ENCODE measurements at places on chromosomes 7 and 10. TPM values are rescaled to one million over a fixed set of nuclear protein-coding genes. Genes with fewer than 3 reads are reported as not detected.

DNA sequence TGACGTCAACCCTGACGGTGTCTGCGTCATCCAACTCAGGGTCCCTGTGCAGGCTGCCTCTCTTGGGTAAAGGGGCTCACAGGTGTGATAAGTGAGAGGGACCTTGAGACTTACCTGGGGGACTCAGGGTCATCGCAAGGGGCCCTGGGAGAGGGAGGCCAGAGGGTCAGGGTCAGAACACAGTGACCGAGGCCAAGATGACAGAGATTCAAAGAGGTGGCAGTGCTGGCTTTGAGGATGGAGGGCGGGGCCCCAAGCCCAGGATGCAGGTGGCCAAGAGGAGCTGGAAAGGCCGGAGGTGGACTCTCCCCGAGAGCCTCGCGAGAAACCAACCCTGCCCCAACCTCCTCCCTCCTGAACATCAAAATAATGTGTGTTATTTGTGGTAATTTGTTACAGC is 165.2 kb upstream of the PPP2R2D start:
- DNase-seq = no peak

- DNase-seq = peak; percentile 20
Measured at GRCh38 chr7:108348913-108349312, 107.3 kb downstream of the NRCAM start.

GIMAP6 gene
- total RNA-seq = 231 TPM

DNA sequence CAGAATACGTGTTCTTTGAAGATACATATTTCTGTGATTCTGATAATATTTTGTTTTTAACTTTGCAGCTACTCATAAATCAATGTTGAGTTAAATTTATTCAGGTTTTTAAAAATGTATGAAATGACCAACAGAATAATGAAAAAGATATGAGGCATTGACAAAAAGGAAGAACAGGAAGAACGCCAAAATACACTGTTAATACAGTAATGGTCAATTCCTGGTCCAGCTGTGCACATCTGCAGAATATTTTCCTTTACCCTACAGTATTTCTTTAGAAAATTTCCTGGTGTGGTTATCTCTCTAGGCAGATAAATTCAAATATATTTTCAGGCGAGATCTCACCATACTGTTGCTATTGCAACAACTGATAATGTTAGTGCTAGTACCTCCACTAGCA is 203.2 kb upstream of the DGKB start:
- DNase-seq = no peak

- no peak for DNase-seq
Measured at GRCh38 chr10:76037531-76038155, 606.2 kb downstream of the LRMDA start.

CDNF gene
- 0.11 TPM for total RNA-seq

GRCh38 chr10:14409247-14409646 is 78.5 kb upstream of the FRMD4A start:
- no peak for DNase-seq

DNA sequence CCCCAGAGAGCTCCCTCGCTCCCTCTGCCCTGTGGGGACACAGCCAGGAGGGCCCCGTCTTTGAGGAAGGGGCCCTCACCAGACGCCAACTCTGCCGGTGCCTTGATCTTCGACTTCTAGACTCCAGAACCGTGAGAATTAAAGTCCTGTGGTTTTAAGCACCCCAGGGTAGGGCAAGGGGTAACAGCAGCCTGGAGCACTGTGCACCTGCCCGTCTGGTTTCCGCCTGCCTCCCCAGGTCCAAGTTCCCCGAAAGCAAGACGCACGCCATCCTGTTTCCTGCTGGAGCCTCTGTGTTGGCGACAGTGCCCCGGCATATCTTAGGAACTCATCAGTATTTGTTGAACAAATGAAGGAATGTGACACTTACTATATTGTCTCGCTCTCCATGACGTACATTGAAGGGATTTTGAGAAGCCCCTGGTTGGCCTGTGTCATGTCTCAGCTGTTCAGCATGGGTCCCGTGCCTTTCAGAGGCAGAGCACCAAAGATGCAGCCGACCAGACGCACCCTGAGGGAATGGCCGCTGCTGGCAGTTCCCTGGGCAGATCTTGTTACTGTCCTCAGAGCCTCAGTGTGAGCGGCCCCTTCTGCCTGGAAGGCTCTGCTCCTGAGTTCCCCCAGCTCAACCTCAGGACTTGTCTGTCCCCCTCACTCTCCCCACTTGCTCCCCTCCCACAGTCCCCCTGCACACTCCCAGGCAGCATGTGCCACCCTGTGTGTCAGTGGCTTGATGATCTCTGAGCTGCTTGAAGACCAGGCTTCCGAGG is 226.2 kb downstream of the TCERG1L start:
- DNase-seq = no peak

- no peak for DNase-seq
Measured at GRCh38 chr10:89857431-89858042, 156.1 kb downstream of the KIF20B start.

DNA sequence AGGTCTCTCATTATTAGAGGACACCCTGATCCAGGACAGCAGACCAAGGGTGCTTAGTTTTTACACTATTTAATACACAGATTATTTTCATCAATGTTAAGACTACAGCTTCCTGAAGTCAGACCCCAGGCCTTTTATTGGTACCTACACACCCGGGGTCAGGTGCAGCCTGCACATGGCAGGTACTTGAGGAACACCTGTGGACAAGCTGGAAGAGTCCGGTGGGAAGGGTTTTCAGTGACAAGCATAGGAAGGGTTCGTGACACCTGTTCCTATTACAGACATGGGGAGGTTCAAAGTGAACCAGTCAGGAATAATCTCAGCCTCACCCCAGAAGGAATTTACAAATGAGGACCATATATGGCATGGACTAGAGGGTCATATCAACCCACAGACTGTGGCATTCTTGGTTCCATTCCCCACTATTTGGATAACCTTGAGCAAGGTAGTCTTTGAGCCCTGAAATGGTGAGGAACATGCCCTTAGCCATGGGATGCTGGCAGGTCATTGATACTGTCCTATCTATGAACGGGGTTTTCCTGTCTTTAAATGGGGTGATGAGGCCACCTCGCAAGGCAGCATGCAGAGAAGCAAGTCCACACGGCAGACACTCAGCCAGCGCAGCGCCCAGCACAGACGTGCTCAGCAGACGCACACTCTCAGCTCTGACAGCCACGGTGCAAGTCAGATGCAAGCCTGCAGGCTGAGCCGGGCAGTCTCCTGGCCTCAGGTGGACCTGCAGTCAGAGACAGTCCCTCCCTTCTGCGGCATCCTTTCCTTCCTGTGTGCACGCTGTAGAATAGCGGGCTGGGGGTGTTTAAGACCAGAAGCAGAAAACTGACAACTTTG is 624.9 kb downstream of the PTPRN2 start:
- no peak for DNase-seq

- DNase-seq = no peak
Measured at GRCh38 chr7:12493407-12493806, 77.1 kb upstream of the SCIN start.

ZNF518A gene
- total RNA-seq = 7.3 TPM

- no peak for DNase-seq
Measured at GRCh38 chr7:5469375-5470166, 45.9 kb upstream of the TNRC18 start.

- DNase-seq = no peak
Measured at GRCh38 chr7:33039257-33039902, 23.2 kb downstream of the NT5C3A start.

DNA sequence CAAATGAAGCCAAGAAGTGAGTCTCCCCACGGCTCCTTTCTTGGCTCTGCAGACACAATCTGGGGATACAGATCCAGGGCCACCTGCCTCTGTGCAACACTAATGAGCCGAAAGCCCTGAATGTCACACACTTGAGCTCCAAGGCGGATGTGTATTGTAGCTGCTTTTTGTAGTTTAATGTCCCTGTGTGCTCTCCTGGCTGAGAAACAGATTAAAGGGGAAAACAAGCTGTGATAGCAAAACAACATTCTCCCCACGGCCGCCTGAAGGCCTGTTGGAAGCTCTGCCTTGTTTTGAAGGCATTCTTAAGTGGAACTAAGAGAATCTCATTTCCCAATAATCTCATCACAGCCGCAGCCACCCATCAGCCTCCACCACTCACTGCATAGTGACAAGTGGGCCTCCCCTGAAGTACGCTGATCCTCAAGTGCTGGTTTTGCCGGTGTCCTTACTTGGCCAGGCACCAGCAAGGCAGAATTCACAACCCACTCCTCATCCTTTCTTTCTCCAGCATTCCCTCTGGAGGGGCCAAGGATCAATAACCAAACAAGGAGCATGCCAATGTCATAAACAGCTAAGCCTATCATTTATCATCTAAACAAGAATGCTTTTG is 44.4 kb upstream of the AMPH start:
- no peak for DNase-seq

DNA sequence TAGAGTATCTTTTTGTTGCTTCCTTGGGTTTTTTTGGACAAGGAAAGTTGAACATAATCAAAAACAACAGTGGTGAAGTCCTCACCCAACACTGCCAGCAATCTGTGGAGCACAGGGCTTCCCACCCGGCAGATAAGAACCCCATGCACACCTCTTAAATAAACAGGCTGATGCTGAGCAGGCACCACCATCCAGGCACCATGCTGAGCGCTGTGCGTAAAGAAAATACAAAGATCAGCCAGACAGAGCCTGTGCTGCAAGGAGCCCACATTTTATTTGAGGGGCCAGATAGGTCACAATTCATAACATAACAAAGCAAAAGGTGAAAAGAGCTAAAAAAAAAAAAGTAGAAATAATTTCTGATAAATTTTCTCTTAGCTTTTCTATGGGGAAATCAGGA is 231.2 kb downstream of the PTPRN2 start:
- no peak for DNase-seq

DNA sequence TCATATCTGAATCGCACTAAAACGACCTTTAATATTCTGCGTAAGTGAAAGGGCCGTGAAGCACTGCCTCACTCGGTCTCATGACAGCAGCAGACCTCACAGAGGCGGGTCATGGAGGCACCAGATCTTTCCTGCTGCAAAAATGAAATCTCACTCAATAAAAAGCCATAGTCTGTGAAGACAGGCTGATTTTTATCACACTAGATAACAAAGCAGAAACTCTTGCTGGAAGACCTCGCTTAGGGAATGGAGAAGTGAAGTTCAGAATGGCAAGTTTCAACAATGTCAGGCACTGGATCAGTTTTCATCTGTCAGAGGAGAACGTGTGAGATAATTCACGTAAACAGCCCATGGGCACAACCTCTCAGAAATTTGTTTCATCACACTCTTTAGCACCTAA is 8.0 kb downstream of the SEPHS1 start:
- DNase-seq = no peak

- DNase-seq = peak; percentile 5
Measured at GRCh38 chr10:5776881-5777197, 36.4 kb downstream of the GDI2 start.

DNA sequence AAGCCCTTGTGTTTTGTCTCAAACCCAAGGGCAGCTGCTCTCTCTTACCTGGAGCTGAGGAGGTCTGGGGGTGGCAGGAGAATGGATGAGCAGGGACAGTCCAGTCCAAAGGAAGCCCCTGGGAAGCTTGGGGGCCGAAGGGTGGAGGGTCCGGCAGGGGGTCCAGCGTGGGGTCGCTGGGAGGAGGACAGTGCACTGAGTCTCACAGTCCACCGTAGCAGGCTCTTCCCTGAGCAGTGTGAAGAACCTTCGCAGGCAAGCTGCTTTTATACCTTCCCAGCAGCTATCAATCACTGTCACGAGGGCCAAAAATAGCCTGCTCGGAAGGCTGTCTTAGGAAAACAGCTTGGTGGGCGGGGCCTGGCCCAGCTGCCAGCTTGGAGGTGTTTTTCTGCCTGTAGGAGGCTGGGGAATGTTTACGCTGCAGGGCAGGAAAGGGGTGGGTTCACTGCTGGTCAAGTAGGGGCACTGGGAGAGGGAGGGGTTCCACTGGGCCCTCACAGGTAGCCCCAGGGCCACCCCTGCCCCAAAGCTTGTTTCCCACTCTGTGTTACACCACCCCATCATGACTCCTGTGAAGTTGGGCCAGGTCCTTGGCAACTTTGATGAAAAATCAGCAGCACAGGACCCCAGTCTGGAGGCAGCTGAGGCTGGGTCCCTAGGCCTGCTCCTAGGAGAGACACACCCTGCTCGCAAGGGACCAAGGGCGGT is at the start of gene DEPP1:
DEPP1 (minus strand) TSS at position 240 of the 711 bp plus-strand sequence. CDS start 779 bp downstream, outside the sequence.
- peak; percentile 96 for DNase-seq

SHH gene
- 0.20 TPM for total RNA-seq

DNA sequence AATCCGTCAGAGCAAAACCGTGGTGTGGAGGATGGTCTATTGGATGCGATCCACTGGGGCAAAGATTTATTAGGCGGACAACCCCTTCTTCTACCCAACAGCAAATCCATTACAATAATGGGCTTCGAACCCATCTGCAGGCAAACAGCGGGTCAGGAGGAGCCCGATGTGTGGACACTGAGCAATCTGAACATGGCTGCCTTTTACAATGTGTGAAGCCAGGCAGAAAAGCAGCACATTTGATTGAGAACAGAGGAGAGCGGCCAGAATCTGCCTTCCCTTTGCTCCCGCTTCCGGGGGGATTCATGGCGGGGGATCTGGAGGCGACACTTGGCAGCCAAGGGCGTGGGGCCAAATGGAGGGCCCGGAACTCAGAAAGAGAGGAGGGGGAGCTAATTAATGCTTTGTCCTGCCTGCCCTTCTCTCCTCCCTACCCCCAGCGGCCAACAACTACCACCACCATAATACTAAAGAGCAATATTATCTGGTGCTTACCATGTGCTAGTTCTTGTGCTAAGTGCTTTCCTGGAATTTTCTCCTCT is 133.0 kb downstream of the EMX2 start:
- no peak for DNase-seq

DNA sequence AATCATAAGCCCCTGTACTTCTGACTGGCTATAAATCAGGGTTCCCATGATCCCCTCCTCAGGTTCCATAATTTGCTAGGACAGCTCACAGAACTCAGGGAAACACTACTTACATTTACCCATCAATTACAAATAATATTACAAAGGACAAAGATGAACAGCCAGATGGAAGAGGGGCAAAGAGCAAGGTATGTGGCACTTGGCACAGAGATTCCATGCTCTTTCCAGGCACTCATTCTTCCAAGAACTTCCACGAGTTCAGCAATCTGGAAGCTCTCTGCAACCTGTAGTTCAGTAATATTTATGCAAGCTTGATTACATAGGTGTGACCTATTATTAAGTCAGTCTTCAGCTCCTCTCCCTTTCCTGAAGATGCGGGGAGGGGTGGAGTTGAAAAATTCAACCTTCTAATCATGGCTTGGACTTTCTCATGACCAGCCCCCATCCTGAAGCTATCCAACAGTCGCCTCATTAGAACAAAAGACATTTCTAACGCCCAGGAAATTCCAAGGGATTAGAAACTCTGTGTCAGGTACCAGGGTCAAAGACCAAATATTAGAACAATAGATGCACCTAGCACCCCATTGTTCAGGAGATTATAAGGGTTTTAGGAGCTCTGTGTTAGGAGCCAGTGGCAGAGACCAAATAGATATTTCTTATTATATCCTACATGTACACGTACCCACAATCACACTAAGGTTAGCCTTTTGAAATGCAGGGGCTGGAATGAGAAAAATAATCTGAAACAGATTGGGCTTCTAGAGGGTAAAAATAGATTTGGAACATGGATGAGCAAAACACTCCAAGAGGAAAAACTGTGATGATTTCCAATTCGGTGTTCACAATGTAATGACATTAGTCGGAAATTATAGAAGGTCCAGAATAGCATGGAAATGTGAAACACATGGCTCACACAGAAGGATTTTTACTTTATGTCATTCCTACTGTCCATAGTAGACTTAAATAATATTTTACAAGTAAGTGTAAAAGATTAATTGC is 7.0 kb downstream of the ANKMY2 start:
- no peak for DNase-seq

Data from pulmonary artery endothelial cell (primary cell).